ENCODE measurements at places on chromosomes 1 and 21.

DNA sequence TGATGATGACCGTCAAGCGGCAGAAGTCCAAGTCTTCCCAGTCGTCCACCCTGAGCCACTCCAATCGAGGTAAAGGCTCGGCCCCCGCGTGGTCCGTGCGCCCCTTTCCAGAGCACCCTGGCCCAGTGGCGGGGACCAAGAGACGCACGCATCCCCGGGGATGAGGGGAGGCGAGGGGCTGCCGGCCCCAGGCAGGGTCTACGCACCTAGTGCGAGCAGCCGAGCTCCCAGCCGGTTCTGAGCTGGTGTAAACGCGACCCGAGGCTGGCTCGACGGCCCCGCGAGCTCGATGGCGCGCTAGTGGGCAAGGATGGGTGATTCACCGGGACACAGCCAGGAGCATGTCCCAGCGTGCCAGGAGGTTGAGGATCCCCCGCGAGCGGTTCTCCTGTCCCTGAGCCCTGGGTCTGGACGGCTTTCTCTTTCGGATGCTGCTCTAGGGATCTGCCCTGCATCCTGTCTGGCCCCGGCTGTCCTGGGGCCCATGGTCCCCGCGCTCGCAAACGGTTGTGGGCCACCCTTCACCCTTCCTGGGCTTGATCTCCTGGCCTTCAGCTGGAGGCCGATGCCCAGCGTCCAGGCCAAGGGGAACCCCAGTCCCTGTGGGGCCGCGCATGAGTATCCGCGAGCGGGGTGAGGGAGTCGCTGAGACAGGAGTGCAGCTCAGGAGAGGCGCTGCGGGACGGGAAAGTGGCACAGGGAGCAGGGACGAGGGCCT is 689 bp downstream of the PKP1 start:
- DNase-seq, result no peak

- DNase-seq, result no peak
Observed at GRCh38 chr21:45496151-45496967, 45.9 kb downstream of the SLC19A1 start.

DNA sequence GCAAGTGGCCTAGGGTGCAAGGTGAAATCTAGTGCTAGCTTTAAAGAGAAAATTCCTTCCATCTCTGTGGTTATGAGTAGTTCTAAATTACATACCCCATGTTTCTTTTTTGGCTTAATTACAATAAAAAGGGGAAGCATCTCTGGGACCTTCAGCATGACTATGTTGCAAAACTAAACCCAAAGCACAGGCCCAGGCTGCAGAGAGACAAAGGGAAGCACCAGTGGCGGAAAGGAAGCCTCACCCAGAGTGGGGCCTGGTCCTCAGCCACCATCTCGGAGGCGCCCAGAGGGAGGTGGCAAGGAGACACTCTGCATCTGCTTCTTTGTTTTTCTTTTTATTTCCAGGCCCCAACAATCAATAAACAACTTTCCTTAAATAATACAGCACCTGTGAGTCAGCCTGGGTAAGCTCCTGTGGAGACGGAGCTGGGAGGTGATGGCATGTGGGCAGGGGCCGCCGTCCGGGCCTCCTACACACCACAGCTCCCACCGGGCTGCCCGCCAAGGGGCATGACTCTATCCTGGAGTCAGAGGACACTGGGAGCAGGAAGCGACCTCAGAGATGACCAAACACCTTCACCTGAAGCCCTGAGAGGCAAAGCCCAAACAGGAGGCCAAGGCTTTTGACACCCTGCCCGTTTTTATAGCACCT is 21.7 kb downstream of the ITPKB start:
- DNase-seq, result peak; percentile 62

- DNase-seq, result no peak
Observed at GRCh38 chr21:36282568-36283230, 37.3 kb upstream of the MORC3 start.

DNA sequence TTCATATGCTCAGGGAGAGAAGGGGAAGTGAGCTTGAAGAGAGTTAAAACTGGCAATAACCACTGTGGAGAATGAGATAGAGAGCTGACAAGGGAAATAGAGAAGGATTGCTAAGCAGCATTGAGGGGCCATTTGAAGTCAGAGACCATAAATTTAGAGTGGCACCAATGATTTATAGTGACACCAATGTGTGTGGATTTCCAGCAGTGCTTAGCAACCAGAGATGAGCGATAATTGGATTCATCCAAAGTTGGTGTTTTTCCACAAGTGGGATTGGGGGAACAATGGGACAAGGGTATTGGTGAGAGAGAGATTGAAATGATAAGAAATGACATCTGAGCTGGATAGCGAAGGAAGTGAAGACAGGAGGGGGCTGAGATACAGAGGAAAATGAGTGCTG is 114.1 kb downstream of the C1orf94 start:
- DNase-seq, result no peak

DNA sequence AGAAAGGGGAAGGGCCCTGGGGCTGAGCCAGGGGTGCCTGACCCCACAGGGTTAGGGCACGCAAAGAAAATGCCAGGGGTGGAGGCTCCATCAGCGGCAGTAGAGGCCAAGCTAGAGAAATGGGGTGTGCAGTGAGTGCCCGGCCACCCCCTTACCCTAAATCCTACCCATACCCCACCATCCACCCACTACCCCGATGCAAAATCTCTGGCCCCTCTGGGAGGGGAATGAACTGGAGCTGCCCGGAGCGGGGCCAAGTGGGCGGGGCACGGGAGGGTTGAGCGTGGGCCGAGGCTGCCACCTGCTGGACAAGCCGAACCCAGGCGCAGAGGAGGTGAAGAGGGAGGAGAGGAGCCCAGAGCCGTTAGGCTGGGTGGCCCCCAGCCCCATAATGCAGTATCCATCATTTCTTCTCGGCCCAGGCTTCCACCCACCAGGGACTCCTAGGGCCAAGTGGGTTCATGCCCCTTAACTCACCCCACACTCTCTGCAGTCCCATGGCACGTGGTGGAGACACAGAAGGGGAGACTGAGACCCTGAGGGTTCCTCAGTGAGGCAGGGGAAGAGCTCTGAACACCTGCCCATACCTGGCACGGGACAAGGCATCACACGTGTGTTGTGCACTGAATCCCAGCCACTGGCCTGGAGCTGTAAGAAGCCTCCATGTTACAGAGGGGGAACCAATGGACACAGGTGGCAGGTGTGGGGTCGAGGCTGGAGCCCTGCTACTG is 1.4 kb upstream of the C1QC start:
- DNase-seq, result peak; percentile 87
